ENCODE measurements at places on chromosomes 2 and 18.

DNA sequence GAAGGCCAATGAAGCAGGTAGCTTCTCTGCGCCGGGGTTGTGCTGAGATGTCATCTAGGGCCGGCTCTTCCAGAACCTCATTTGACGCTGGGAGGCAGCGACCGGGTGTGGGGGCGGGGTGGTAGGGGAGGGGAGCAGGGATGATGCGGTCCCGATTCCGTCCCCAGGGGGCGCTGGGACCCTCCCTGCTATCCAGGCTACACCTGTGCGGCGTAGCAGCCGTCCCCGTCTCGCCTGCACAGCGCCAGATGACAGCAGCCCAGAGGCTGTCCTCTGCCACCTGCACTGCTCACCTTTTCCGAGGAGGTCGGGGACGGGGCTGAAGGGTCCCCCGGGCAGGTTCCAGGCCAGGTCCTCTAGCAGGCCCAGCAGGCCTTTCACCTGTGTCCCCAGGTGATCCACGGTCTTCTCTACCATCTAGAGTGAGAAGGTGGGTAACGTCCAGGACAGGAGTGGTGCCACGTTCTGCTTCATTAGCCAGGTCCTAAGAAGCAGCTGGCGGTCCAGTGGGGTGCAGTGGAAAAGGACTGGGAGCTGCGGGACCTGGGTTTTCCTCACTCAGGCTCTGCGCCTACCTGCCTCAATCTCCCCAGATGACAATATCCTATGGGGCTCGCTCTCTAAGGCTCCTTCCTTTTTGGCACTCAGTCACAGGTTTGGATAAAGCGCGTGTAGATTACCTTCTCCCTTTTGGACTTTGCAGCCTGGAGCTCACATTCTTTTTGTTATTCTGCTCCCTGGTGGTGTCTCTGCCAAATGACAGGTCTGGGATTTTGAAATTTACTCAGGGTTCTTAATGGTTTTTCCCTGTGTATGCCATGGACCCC, 56.0 kb upstream of the RAB6C start:
- DNase-seq: peak; percentile 73

DNA sequence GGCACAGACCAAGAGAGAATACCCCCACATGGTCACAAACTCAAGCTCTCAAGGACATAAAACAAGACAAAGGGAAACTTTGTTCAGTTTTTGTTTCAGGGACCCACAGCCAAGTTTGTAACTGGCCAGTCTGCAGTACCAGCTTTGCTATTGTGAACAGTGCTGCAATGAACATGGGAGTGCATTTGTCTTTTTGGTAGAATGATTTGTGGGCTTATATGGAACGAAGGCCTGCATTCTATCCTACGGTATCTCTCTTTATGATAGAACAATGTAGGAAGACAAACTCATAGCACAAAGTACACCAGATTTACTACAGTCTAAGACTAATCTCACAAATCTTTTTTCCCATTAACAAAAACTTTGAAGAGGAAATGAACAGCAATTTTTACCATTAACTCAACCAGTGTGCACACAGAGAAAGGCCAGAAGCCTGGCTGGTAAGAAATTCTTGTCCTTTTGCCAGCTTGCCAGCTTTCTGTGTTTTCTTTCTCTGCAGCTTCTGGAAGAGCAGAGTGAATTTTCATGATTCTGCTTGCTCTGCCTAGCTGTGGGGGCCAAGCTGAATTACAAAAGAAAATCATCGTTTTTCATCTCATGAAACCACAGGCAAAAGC, 37.1 kb upstream of the FEZ2 start:
- DNase-seq: no peak

GRCh38 chr2:72431737-72432136, 284.1 kb upstream of the CYP26B1 start:
- no peak for DNase-seq

DNA sequence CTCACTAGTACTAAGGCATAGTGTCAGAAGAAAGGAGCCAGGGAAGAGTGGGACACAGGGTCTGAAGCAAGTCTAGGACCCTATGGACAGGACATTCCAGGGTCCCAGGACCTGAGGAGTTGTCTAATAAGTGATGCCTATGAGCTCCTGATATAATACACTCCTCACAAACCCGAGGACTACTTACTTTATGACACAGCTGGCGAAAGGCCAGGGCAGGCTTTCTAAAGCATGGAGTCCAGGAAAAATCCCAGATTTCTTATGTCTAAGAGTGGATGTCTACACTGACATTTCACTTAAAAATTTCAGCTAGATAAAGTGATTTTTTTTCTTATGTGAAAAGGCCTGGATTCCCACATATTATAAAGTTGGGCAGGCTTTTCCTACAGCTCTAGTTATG, 502.2 kb upstream of the SETBP1 start:
- no peak for DNase-seq

DNA sequence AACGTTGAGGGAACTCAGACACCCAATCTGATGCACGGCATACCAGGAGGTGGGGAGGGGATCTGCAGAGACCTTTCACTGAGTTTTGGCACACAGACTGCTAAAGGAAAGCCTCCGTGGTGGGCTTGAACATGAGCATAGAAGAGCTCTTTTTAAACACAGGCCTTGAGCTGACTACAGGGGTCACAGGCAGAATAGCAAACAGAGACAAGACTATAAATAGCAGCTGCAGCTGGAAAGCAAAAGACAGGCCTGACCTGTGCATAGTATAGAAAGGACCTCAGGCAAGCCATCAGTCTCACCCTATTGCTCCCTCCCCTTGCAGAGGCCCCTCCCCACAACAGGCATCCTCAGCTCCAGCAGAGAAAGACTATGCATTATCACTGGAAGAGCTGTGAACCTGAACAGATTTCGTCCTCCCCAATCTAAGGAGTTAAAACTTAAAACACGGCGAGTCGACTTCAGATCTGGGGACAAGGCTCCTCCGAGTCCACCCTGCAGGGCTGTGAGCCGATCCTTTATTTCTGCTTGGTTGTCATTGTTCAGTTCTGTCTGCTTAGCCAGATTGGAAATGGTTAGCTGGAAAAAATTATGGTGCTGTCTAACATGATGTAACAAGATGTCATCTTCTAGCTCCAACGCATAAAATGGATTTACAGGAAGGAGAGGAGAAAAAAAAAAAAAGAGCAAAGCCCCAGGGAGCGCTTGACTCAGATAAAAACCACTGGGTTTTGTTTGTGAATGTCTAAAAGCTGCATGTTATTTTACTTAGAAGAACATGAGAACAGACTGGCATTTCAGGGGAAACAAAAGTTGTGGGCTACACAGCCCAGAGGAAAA, 25.2 kb upstream of the LCLAT1 start:
- no peak for DNase-seq

DNA sequence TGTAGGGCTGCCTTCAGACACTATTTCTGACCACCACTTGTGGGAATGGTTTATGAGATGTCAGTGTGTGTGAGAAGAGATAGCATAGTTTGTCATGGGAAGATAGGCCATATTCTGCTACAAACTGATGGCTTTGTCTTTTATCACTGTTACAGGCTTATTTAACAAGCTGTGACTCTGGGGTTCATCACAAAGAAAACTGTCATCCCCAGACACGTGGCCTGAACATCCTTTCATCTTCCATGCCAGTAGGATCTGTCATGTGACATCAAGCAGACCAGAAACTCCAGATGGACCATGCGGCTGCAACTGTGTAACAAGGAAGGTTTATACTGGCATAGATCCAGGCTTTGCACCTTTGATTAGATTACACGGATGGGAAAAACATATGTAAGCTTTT, 128.6 kb upstream of the KCNH7 start:
- no peak for DNase-seq

All from KBM-7 (cell line).